ENCODE measurements at places on chromosomes 13 and 19.

DNA sequence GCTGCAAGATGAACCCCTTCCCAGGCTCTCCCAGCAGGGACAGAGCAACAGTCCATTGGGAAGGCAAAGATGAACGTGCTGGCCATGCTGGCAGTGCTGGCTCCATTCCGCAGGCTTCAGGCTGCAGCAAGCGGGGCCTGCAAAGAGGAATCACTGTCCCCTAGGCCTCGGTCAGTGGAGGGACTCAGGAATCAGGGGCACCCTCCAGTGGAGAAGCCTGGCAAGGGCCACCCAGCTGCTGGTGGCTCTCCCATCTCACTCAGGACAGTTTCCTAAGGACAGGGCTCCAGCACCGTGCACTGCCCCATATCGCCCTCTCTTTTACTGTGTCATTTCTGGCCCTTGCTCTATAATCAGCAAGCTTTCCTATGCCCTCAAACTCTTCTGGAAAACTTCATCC lies 498.6 kb downstream of the EFNB2 start:
- no peak for DNase-seq

GRCh38 chr19:46872967-46873366 lies 12.2 kb downstream of the ARHGAP35 start:
- DNase-seq: no peak

- DNase-seq: no peak
These were observed 891.5 kb downstream of the EFNB2 start for GRCh38 chr13:105643966-105644365.

- no peak for DNase-seq
These were observed 13.1 kb upstream of the ADPRHL1 start for GRCh38 chr13:113466383-113466782.

GRCh38 chr13:63632321-63632720 lies 2216.7 kb upstream of the PCDH20 start:
- no peak for DNase-seq

- DNase-seq: no peak
These were observed 1.1 kb downstream of the IGFLR1 start for GRCh38 chr19:35741203-35741515.

GRCh38 chr13:64158908-64159307 lies 2743.3 kb upstream of the PCDH20 start:
- DNase-seq: no peak

GRCh38 chr19:5615756-5616327 lies 6.7 kb downstream of the SAFB2 start:
- no peak for DNase-seq

GRCh38 chr13:23352161-23352560 lies 81.3 kb downstream of the SACS start:
- no peak for DNase-seq

DNA sequence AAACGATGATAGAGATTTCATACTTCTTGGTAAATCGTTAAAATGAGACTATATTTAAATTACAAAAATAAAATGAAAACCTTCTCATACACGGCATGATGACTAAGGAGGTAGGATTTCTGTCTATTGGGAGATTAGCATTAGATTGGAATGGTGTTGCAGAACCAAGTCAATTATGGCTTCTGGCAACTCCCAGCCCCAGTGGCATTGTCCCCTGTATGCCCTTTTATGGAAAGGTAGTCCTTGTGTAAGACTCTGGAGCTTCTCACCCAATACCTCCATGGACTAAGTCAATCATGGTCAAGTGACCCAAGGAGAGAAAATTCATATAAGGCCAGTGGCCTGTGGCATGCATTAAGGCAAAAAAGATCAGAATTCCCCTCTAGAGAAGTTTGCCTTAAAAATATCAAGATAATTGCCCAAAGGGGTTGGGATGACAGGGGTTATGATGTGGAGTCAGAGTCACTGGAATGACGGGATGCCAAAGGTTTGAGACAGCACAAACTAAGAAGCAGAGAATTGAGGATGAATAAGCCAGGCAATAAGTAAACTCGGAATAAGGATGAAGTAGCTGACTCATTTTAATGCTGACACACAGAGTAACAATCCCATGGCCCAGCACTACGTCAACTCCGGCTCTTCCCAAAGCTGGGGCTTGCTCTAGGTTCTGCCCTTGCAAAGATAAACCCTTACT lies 57.8 kb upstream of the POSTN start:
- no peak for DNase-seq

DNA sequence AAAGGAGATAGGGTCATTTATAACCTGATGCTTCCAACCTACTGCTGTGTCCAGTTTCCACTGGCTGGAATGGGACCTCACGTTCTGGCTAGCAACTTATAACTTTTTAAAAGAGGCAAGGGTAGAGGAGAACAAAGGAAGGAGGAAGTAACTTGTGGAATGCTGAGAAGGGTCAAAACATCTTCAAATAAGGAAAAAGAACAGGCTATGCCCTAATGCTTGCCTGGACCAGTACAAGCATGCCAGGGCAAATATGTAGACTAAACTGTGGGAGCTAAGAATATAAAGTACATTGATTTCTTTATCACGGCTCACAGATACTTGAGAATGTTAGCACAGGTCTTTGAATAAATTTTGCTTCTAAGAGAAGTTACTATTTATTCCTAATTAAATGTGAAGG lies 1.5 kb upstream of the ZNF561 start:
- no peak for DNase-seq

- DNase-seq: no peak
These were observed 130.4 kb downstream of the DPF1 start for GRCh38 chr19:38093587-38093986.

- DNase-seq: no peak
These were observed 1694.4 kb downstream of the EFNB2 start for GRCh38 chr13:104841110-104841509.

DNA sequence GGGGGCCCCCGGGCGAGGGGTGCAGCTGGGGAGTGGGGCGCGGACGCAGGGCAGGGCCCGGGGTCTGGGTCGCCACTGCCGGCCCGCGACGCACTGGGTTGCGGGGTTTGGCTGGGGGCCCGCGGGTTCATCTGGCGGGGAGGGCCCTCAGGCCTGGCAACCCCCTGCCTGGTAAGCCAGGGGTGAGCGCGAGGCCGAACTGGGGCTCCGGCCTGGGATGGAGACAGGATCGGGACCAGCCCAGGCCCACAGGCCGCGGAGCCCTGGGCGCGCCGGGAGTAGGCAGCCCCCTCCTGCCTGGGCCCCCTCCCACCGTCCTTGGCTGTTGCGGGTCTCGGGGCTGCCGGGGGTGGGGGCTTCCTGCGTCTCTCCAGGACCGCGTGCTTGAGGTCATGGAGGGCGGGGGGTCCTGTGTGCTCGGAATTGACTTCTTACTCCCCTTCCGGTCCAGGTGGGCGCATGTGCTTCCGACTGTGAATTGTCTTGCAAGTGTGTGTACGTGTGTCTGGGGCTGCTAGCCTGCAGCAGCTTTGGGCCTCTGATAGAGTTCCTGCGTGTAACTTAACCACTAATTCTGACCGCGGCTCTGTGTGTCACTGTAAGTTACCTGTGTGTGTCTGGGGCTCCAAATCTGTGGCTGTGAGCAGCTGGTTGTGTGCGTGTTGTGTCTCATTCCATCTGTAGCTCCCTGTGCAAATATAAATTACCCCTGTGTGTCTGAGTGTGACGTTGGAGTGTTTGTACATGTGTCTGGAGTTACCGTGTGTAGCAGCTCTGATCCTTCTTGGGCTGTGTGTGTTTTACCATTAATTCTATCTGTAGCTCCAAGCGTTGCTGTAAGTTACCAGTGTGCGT lies 751 bp downstream of the GRAMD1A start:
- DNase-seq: peak; percentile 60

GRCh38 chr13:50357136-50357535 lies 341.9 kb downstream of the KCNRG start:
- DNase-seq: no peak

DNA sequence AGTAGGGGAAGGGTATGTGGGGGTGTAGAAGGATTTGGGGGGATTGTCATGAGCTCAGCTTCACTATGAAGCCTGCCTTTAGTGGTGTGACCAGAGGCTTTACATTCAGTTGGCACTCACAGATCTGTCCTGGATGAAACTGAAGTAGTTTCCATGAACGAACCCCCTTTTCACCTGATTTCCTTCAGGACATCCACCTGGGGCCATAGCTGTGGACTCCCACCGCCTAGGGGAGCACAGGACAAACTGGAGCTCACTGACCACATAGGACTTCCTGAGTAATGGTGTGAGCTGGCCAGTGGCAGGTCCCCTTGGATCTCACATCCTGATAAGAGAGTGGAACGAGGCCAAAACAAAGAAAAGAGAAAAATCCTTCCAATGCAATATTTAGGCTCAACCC lies 54.1 kb downstream of the MRPL57 start:
- no peak for DNase-seq

GRCh38 chr19:35122687-35123551 lies 7.3 kb downstream of the FXYD3 start:
- no peak for DNase-seq

DNA sequence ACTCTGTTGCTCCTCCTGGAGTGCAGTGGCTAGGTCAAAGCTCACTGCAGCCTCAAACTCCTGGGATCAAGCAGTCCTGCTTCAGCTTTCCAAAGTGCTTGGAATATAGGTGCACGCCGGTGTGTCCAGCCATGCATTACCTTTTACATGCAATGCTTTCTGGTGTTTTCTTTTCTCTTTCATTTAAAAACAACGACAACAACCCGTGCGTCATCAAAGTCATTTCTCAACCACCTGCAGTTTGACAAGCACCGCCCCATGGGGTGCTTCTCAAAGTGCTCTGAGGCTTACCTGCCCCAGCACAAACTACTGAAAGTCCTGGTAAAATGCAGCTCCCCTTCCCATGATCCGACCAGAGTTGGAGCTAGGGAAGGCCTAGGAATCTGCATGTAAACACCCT lies 7.1 kb downstream of the QTRT1 start:
- DNase-seq: no peak

DNA sequence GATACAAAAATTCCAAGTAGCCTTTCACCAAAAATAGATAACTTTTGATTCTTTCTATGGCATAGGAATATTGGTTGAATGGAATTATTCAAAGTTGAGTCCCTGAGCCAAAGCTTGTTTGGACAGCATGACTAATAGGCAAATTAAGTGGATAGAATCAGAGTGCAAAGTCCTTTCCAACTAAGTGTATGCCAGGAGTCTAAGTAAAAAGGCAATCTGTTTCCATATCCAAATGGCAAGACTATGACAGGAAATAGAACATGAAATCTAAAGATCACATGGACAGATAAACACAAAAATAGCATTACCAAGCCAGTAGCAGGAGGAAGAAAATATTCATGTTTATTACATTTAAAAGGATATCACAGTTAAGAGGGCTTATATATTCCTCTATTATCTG lies 804.6 kb downstream of the SLITRK6 start:
- no peak for DNase-seq

DNA sequence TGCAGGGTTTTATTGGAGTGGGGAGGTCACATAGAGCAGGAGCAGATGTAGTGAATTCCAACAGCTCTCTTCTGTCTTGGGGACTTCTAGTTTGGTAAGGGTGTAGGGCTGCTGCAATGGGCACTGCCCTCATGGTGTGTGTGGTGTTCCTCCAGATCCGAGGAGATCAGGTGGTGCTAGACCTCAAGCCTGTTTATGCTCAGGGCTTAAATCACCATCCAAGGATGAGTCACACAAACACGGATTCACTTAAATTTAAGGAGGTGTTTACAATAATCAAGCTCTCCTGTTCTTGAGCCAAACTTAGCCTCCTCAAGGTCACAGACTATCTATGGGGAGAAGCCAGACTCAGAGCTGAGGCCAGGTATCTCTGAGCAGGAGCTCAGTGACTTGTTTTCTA lies 23.0 kb downstream of the HS6ST3 start:
- no peak for DNase-seq

- DNase-seq: no peak
These were observed 3.2 kb downstream of the LRFN1 start for GRCh38 chr19:39317476-39317875.

DNA sequence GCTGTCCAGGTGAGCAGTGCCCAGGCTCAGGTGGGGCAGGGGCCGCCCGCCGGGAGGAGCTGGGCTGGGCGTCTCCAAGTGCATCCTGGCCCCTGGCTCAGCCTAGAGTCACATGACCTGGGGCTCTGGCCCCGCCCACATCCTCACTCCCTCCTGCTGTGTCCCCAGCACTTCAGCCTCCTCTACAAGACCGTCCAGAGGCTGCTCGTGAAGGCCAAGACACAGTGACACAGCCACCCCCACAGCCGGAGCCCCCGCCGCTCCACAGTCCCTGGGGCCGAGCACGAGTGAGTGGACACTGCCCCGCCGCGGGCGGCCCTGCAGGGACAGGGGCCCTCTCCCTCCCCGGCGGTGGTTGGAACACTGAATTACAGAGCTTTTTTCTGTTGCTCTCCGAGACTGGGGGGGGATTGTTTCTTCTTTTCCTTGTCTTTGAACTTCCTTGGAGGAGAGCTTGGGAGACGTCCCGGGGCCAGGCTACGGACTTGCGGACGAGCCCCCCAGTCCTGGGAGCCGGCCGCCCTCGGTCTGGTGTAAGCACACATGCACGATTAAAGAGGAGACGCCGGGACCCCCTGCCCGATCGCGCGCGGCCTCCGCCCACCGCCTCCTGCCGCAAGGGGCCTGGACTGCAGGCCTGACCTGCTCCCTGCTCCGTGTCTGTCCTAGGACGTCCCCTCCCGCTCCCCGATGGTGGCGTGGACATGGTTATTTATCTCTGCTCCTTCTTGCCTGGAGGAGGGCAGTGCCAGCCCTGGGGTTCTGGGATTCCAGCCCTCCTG lies 16.8 kb upstream of the CELF5 start:
- DNase-seq: no peak

DNA sequence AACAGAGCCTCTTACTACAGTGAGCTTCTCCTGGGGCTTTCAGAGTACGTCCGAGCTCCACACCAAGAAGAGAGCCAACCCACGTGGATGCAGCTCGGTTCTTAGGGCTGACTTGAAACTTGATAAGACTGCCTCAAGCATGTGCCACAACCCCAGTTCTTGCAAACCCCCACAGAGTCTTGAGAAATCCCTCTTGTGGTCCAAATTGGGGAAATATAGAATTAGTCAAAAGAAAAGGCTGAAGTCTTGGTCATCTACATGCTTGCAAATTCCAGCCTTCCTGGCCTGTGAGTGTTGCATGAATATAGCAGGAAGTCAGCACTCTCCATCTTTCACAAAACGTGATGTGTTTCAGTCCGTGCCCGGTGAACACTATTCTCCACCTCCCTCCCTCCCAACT lies 95.2 kb downstream of the GGACT start:
- DNase-seq: no peak

DNA sequence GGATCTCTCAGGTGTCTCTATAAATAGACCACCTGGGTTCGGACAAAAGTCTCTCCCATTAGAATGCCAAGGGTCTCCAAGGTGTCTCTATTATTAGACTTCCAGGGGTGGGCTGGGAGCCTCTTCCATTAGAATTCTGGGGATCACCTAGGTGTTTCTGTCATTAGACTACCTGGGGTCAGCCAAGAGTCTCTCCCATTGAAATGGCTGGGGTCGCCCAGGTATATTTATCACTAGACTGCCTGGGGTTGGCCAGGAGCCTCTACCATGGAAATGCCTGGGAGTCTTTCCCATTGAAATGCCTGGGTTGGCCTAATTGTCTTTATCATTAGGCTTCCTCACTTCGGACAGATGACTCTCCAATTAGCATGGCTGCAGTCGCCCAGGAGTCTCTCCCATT lies 1565.5 kb downstream of the UQCRFS1 start:
- DNase-seq: no peak

All from activated CD4-positive, alpha-beta T cell treated with anti-CD3 and anti-CD28 coated beads for 4 hours (primary cell).